ENCODE measurements at places on chromosomes 6 and 20.

DNA sequence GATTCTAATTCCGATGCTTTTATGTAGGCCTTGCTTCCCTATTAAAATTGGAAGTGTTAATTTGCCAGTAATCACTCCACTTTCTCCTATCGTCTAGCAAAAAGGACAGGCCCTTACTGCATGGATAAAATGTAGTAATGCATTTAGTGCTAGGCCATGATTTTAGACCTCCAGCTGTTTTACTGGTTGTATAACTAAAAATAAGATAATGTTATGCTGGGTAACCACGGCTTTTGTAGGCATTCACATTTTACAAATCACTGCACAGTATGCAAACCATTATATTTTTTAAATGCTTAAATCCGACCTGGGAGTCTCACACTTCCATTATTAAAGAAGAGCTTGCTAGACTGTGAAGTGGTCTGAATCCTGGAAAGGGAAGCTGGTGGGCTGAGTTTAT is 179.5 kb downstream of the TFAP2A start:
- no peak for DNase-seq

GRCh38 chr6:72631480-72631879 is 9.6 kb downstream of the KCNQ5 start:
- no peak for DNase-seq

GRCh38 chr20:19628570-19629134 is 129.4 kb upstream of the RIN2 start:
- peak; percentile 18 for DNase-seq

DNA sequence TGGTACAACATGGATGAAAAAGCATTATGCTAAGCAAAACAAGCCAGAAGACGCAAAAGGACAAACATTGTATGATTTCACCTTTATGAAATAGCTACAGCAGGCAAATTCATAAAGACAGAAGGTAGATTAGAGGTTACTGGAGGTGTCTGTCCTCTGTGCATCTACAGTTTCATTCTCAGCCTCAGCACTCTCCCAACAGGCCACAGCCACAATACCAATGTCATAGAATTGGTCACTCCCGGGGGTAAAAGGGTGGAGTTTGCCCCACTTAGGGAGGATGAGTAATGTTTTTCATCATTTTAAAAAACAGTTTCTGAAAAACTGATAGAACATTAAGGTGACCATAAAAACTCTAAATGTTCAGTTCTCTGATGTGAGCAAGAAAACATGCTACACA is 17.2 kb upstream of the TMX4 start:
- DNase-seq, result no peak

DNA sequence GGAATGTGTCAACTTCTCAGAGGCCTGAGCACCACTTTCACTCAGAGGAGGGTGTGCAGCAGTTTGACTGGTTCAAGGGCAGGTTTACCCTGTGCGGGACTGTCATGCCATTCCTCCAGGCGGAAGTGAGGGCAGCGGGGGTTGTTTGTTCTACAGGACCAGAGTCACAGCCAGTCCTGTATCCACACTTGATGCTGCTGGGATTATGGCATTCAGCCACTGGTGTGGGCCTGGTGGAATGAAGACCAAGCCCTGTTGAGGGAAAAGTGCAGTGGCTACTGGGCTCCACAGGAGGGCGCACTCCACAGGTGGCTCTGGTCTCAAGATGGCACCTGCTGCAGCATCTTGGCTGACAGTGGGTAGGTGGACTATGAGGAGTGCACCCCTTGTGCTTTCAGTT is 14.8 kb downstream of the SEMG2 start:
- no peak for DNase-seq

DNA sequence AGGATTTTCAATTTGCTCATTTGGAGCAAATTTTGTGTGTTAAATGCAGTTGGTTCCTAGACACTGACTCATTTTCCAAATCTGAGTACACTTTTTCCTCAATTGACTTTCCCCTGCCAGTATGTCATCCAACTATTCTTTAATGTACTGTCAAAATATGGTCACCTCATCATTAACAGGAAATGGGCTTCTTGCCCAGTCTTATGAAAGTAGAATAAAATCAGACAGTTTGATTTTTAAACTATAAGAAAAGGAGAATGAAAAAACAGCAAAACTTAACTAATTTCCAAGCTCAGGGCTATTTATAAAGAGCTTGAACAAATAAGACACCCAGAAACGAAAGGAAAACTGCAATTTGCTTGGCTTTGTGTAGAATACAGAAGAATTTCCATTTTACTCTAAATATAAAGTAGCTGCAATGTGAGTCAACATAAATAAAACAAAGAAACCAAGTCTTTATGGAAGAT is 43.7 kb upstream of the RAB23 start:
- DNase-seq, result no peak

- DNase-seq, result no peak
Observed at GRCh38 chr20:57159193-57159851, 107.1 kb downstream of the BMP7 start.

DNA sequence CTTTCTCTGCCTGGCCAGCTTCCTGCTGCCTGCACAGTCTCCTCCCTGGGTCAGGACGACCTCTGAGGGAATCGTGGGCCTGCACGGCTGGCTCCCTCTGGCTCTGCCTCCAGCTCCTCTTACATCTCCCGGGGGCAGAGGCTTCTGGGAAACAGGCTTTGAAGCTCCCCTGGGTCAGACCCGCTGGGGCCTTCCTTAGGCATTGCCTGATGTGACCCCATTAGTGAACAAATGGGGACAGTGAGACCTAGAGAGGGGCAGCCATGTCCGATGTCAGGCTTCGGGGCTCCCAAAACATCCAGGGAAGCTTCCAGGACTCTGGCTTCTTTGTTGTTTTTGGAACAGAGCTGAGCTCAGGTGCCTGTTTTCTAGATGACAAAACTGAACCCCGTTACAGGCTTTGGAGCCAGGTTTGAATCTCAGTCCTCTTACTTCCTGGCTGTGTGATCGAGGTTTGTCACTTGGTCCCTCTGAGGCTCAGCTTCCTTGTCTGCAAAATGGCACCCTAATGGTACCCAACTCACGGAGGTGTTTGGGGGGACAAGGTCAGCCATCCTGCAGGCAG is 94.3 kb downstream of the CEBPB start:
- DNase-seq, result no peak

DNA sequence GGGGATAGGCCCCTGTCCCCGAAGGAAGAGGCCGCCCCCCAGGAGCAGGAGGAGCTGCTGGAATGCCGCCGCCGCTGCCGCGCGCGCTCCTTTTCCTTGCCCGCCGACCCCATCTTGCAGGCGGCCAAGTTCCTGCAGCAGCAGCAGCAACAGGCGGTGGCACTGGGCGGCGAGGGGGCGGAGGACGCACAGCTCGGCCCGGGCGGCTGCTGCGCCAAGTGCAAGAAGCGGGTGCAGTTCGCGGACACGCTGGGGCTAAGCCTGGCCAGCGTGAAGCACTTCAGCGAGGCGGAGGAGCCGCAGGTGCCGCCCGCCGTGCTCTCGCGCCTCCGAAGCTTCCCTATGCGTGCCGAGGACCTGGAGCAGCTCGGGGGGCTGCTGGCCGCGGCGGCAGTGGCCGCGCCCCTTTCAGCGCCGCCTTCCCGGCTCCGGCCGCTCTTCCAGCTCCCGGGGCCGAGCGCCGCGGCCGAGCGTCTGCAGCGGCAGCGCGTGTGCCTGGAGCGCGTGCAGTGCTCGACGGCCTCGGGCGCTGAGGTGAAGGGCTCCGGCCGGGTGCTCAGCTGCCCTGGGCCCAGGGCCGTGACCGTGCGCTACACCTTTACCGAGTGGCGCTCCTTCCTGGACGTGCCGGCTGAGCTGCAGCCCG is 630 bp downstream of the PPP1R3G start:
- no peak for DNase-seq

DNA sequence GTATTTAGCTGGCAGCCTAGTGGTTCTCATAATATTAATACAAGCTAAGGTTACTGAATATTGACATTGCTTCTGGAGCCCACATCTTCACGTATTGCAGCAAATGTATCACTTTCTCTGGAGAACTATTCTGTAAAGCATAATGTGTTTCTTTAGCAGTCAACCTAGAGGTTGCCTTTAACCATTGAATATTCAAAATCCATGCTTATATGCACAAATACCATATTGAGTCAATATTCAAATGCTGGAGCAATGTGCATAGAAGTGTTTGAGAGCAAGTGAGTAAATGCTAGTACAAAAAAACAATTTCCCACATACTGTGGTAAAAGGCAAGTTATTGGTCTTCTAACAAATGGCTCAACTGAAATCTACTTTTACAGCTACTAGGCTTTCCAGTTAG is 231.8 kb downstream of the TRDN start:
- DNase-seq, result no peak

Data from stimulated activated CD8-positive, alpha-beta memory T cell treated with anti-CD3 and anti-CD28 coated beads, Interleukin-2, amount 100 ng/mL, for 48 hours (primary cell).